ENCODE measurements at places on chromosomes 16 and 17. TPM values are rescaled to one million over a fixed set of nuclear protein-coding genes. Genes with fewer than 3 reads are reported as not detected.

DNA sequence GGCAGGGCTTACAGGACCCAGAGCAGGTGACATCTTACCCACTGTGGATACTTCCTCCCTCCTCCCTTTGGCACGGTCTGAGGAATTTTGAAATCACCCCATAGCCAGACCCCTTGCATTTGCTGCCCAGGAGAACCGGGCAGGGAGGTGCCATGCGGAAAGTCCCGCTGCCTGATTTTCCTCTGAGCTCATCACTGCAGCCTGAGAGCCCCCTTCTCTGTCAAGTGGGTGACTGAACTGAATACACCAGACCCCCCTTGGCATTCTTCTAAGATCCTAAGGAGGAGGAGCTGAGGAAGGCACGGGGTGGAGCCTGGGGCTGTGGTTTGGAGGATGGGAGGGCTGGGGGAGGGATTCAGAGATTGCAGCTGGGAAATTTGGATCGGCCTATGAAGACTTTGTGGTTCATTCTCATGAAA lies 173.4 kb downstream of the RAB11FIP4 start:
- H3K27ac ChIP-seq, result no peak overlapping the region
- peak; percentile 54 for DNase-seq
- no peaks in the 10 kb centered on the region for H3K36me3 ChIP-seq
- H3K4me3 ChIP-seq, result no peak overlapping the region

DNA sequence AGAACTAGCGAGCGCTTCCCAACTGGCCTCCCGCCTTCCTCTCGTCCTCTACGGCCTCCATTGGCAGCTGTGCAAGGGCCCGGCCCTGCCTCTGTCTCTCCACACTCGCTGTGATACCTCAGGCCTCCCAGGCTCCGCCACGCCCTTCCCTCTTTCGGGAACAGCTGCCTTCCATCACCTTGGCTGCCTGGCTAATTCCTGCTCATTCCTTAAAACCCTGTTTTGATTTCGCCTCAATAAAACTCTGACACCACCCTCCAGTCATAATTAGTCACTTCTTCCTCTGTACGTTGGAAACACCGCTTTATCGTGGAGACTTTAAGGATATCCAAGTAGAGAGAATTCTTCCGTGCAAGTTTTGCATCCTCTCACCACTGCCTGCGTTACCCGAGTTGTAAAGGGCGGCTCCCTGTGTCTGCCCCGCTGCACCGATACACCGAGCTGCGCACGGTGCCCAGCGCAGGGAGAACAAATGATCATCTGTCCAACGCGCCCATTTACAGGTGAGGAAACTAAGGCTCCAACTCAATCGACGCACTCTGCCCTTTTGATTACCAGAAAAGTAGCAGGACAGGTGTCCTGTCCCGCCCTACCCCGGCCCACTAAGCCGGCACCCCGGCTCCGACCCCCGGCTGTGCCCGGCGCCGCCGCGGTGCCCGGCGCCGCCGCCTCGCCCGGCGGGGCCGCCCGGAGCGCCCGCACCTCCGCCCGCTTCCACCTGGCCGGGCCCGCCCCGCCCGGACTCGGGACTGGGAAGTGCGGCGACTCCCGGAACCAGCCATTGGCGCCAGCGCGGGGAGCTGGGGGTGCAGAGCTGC lies 139.7 kb downstream of the SEC14L1 start:
- no peaks in the 10 kb centered on the region for H3K36me3 ChIP-seq
- peaks cover 44% of the 10 kb centered on the region for H3K27me3 ChIP-seq
- peaks cover 22% of the 10 kb centered on the region for H3K4me1 ChIP-seq
- peak overlapping the region; percentile 13 for H3K4me3 ChIP-seq
- no peak overlapping the region for H3K27ac ChIP-seq

DNA sequence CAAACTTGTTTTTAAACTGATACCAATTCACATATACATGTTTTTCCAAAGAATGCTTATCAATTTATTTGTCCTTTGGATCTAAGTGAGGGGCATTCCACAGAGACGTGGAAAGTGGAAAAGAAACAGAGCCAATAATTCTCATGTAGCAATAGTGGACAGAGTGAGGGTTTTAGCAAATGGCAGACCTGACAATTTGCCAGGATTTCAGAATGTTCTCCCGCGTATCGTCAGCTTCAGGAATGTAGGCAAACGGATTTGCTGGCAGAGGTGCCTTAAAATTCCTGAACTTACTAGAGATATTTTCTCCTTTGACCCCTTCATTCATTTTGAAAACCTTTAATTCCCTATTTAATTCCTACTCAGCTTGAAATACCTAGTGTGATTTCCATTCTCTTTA lies 193.4 kb upstream of the CPHXL start:
- no peak overlapping the region for H3K4me3 ChIP-seq
- no peak overlapping the region for H3K27ac ChIP-seq
- H3K4me1 ChIP-seq, result no peaks in the 10 kb centered on the region
- DNase-seq, result peak; percentile 32

- no peaks in the 10 kb centered on the region for H3K36me3 ChIP-seq
- DNase-seq, result no peak
- peaks cover 5% of the 10 kb centered on the region for H3K27me3 ChIP-seq
These were observed 15.3 kb downstream of the MT1X start for GRCh38 chr16:56697456-56698155.

GRCh38 chr17:3965118-3965800 lies 1.0 kb upstream of the ATP2A3 start:
- no peak overlapping the region for H3K27ac ChIP-seq
- H3K4me1 ChIP-seq, result peaks cover 38% of the 10 kb centered on the region
- no peaks in the 10 kb centered on the region for H3K36me3 ChIP-seq

DNA sequence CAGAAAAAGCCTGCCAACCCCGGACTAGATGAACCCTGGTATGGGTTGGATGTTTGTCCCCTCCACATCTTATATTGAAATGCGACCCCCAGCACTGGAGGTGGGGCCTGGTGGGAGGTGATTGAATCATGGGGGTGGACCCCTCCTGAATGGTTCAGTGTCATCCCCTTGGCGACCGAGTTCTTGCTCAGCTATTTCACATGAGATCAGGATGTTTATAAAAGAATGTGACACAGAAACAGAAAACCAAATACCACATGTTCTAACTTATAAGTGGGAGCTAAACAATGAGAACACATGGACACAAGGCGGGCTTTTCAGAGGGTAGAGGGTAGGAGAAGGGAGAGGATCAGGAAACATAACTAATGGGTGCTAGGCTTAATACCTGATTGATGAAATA lies 576.0 kb upstream of the HSBP1 start:
- H3K4me1 ChIP-seq, result no peaks in the 10 kb centered on the region
- H3K27me3 ChIP-seq, result no peaks in the 10 kb centered on the region
- no peaks in the 10 kb centered on the region for H3K36me3 ChIP-seq
- H3K27ac ChIP-seq, result no peak overlapping the region
- no peak for DNase-seq

DNA sequence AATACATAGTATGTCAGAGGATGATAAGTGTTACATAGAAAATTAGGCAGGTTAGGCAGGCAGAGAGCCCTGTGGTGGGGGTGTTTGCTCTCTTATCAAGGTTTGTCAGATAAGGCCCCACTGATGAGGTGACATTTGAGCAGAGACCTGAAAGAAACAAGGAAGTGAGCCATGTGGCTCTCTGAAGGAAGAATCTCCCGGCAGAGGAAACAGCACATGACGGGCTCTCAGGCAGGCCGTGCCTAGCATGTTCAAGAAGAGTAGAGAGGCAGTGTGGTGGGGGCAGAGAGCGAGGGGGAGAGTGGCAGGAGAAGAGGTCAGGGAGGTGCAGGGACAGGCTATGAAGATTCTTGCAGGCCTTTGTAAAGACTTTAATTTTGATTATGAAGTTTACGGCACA lies 82.0 kb upstream of the ASIC2 start:
- no peaks in the 10 kb centered on the region for H3K27me3 ChIP-seq
- H3K4me1 ChIP-seq, result peaks cover 5% of the 10 kb centered on the region
- no peak overlapping the region for H3K4me3 ChIP-seq
- no peak for DNase-seq

- no peak overlapping the region for H3K4me3 ChIP-seq
- no peak for DNase-seq
- no peak overlapping the region for H3K27ac ChIP-seq
- no peaks in the 10 kb centered on the region for H3K36me3 ChIP-seq
These were observed 262.6 kb downstream of the SLC39A11 start for GRCh38 chr17:72829883-72830282.

- no peaks in the 10 kb centered on the region for H3K27me3 ChIP-seq
- no peak overlapping the region for H3K4me3 ChIP-seq
- DNase-seq, result no peak
- no peaks in the 10 kb centered on the region for H3K4me1 ChIP-seq
These were observed 6.1 kb downstream of the DRC3 start for GRCh38 chr17:17978481-17979424.

KRTAP9-9 gene
- total RNA-seq, result not detected

HEATR9 gene
- not detected for total RNA-seq

MYLK3 gene
- total RNA-seq, result 14.8 TPM

CES5A gene
- total RNA-seq, result not detected

MT1M gene
- total RNA-seq, result 2.4 TPM

KRT25 gene
- total RNA-seq, result 0.35 TPM

LGALS9B gene
- not detected for total RNA-seq

MYL4 gene
- total RNA-seq, result 1,072 TPM

TUBG2 gene
- total RNA-seq, result 8.7 TPM

IRX6 gene
- total RNA-seq, result 0.09 TPM

ITGAL gene
- total RNA-seq, result 0.89 TPM

PLLP gene
- total RNA-seq, result 0.40 TPM

SLC13A2 gene
- not detected for total RNA-seq

TOP2A gene
- 45.9 TPM for total RNA-seq

PRAC2 gene
- total RNA-seq, result not detected

PIGQ gene
- total RNA-seq, result 12.2 TPM
